ENCODE measurements at places on chromosomes 7 and 10.

DNA sequence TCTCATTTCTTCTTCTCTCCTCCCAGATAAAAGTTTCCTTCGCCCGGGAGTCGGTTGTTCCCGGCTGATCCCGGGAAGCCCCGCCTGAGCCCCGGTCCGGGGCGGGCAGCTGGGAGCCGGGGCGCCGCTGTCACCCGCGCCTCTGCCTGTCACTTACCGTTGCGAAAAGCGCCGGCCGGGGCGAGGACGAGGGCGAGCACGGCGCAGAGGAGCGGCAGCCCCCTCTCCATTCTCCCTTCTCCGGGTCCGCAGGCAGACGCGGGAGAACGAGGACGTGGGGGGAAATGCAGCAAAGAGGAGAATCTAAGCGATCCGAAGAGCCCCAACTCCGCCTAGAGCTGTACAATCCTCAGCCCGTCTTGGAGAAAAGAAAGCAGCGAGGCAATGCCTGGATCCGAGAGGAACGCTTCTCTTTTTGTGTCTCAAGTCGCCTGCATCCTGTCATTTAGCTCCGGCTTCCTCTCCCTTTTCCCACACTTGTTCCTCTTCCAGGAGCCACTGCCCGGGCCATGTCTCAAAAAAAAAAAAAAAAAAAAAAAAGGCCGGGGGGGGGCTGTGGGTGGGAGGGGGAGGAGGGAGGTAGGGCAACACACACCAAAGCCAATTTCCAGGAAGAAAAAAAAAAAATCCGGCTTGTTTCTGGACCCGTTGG is at the start of gene NRP1:
TSS of gene NRP1 (minus strand) at position 515 of the 652 bp plus-strand sequence. CDS start at position 230, 285 bp downstream.
- DNase-seq, result no peak

GRCh38 chr10:16611037-16611436 is 89.4 kb upstream of the C1QL3 start:
- no peak for DNase-seq

DNA sequence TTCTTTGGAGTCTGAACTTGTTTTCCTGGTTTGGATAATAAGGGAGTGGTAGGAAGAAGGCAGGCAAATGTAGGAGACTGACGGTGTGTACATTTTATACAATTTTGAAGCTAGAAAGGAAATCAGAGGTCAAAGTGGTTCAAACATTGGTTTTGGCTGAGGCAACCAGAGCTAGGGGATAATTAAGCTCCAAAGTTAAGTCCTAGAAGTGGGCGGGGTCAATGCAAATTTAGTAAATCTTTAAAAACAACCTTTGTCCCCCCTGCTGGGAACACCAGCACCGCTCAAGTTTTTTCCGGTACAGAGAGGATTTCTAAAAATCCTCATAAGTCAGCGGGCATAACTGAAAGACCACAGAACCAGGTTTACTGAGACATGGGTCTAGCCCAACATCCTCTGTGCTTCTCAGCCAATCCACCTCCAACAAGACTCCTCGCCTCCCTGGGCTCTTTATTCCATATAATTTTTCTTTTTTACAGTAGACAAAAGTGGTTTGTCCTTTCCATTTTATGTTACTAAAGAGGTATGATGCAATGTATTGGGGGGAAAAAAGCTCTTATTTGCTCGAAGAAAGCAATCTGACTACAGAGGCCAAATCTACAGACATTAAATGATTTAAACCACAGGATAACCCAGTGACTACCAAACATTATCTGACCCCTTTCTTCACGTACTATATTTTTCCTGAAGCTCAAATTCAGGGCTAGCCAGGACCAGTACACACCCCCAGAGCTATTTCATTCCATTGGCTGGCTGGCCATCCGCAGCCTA is 1.6 kb downstream of the GLUD1 start:
- DNase-seq, result no peak

GRCh38 chr7:101111261-101111660 is 15.6 kb upstream of the SERPINE1 start:
- no peak for DNase-seq

GRCh38 chr10:75468612-75469005 is 37.2 kb downstream of the LRMDA start:
- no peak for DNase-seq

DNA sequence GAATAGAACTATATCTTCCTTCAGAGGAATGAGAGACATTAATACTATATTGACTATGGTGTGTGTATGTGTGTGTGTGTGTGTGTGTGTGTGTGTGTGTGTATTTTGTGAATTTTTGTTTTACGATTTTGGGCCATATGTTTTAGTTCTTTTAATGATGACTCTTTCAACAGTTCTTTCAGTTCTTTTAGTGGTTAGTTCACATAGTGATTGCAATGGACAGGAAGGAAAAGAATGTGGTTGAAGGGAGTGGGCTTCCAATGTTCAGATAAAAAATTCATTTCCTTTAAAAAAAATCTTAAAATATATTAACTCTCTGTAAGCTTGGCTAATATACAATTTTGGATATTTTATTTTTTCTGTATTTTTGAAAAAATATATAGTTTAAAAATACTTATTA is 315.7 kb upstream of the DGKB start:
- no peak for DNase-seq
